ENCODE measurements at places on chromosomes 7 and 10.

GRCh38 chr7:122544463-122544862, 154.5 kb downstream of the RNF133 start:
- no peak for DNase-seq

DNA sequence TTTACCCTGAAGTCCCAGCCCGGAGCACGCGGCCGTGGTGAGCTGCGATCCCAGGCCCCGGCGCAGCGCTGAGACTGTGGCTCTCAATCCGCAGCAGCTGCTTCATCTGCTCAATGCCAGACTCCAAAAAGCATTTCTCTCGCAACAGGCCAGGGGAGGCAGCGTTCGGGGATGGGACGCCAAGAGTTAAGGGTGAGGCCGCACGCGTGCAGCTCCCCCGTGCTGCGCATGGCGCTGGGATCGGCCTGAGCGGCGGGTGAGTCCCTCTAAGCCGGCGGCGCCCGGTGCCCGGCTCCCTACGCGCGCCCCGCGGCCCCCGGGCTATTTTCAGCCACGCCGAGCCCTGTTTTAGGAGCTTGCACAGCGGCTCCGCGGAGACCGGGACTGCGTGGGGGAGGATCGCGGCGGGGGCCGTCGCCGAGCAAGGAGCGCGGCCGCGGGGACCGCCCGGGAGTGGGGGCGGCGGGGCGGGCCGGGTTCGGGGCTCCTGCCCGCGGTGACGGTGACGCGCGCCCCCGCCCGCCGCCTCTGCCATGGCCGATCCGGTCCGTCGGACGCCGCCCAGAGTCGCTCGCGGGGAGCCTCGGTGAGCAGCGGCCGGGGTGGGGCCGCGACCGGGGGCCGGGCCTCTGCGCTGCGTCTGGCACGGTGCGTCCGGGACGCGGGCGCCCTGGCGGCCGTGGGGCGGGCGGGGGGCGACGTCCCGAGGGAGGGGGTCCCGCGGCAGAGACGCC, 29.4 kb upstream of the JAKMIP3 start:
- DNase-seq, result no peak

DNA sequence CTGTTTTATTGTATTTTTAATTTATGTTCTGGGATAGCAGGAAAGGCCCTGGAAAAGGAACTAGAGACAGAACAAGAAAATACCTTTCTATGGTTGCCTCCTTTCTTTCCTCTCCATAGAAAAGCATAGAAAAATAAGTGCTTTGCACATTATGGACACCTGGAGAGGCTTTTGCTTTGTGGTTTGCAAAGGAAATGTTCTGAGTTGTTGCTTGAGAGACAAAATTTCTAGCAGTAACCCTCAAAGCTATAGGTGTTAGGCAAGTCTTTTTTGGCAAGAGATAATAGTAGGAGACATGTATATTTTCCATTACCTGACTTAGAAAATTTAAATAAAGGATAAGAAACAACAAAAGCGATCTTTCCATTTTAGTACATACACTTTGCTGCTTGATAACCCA, 378.6 kb upstream of the PRKCQ start:
- DNase-seq, result no peak

DNA sequence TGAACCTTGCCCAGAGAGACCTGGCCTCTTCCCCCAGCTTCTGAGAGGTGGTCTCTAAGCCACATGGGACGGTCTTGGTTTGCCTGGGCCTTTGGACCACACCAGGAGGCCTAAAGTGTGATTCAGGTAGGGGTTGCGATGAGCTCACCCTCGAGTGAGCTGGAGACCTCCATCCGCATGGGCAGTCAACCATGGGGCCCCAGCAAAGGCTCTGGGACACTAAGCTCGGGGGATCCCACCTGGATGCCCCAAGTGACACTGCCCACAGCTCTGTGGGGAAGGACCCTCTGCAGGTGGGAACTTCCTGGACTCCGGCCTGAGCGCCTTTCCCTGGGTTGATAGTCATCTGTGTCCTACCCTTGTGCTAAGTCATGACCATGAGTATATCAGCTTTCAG, 57.1 kb upstream of the FAM20C start:
- DNase-seq, result no peak

DNA sequence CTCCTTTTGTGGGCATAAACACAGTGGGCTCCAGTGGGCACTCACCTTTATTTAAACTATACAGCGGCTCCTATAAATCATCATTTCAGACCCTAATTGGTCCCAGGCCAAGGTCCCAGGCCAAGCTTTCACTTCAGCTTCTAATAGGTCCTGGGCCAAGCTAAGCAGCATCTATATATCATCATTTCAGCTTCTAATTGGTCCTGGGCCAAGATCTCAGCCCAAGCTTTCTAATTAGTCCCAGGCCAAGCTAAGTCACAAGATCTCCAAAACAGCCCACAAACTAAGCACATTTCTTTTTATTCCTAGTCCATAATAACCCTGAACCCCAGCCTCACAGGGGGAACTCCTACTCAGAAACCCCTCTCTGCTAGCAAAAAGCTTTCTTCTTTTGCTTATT, 47.1 kb downstream of the ZNF680 start:
- no peak for DNase-seq

GRCh38 chr10:74589226-74589673, 237.2 kb upstream of the KAT6B start:
- DNase-seq, result peak; percentile 97

DNA sequence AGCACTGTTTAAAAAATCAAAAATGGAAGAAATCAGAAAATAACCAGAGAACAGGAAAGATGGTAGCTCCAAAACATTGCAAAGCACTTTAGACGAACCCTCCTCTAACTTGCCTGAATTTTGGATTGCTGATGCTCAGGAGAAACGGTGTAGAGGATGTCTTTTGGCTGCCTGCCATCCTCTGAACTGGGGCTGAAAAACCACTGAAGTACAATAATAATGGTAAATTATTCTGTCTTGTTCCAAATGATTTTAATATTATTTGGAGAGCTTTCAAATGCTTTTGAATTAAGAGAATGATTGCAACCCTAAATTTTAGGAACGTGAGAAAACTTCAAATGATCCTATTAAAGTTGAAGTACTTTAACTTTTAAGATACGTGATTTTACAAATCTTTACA, 167.3 kb upstream of the SLC13A1 start:
- DNase-seq, result no peak

- no peak for DNase-seq
Measured at GRCh38 chr7:149196151-149196704, 882 bp downstream of the ZNF282 start.

GRCh38 chr7:48617993-48618392, 306.4 kb upstream of the CDC14C start:
- peak; percentile 11 for DNase-seq

DNA sequence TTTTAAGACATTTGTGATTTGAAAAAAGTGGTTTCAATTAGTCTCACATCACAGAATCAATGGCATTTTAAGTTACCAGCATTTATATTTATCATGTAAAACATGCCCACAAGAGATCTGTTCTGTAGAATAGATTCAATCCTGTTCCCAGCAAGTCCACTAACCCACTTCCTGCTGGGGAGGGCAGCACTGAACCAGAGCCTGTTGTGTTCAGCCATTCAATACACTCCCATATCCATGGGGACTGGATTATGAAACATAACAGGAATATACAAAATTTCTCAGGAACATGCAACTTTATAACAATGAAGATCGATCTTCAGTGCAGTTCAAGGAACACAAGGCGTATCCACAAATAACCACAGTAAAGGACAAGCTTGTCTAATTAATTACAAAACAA, 24.4 kb upstream of the ANK3 start:
- DNase-seq, result no peak

- no peak for DNase-seq
Measured at GRCh38 chr10:30705625-30706149, 76.1 kb upstream of the LYZL2 start.

GRCh38 chr7:151207315-151207714, 3.0 kb downstream of the H2BK1 start:
- no peak for DNase-seq

DNA sequence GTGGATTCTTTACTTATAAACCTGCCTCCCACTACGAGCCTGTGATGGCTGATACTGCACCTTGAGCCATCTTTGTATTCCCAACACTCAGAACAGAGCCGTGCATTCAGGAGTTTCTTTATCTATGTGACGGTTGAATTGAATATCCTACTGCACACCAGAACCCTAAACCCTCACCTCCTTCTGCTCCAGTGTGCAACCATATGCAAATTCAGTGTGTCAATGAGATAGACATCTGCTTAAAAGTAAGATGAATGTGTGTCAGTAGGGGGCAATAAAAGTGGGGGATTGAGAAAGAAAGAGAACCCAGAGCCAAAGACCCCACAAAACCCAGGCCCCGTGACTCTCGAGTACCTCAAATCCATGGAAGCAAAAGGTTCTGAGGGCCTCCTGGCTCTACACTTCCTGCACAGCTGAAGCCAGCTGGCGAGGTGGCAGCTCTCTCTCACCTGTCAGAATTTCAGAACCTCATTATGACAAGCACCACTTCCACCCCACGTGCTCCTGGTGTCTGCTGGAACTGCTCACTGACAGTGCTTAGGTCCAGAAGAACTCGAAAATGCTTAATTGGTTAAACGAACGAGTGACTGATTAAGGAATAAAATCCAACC, 143.3 kb upstream of the GPR26 start:
- no peak for DNase-seq

DNA sequence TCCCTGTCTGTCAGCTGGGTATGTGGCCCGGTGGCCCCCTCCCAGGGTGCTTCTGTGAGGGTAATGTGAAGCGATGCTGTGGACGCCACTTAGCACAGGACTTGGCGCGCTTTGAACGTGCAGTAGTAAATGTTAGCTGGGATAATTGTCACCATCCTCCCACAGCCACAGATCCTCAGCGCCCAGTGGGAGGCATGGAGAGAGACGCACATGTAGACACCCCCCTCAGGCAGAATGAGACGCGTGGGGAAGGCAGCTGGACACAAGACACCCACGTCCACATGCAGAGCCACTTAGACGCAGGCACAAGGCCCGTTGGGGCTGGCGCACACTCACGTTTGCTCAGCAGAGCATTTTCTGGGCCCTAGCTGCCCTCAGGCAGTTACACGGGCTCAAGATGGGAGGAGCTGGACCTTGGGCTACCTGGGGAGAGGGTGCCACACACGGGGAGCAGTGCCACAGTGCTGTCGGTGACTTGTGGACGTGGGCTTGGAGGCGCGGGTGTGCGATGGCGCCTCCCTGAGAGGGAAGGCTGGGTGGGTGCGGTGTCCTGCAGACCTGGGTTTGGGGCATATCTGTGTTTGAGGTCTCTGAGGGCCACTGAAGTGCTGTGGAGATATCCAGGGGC, 26.4 kb downstream of the ADCYAP1R1 start:
- no peak for DNase-seq

DNA sequence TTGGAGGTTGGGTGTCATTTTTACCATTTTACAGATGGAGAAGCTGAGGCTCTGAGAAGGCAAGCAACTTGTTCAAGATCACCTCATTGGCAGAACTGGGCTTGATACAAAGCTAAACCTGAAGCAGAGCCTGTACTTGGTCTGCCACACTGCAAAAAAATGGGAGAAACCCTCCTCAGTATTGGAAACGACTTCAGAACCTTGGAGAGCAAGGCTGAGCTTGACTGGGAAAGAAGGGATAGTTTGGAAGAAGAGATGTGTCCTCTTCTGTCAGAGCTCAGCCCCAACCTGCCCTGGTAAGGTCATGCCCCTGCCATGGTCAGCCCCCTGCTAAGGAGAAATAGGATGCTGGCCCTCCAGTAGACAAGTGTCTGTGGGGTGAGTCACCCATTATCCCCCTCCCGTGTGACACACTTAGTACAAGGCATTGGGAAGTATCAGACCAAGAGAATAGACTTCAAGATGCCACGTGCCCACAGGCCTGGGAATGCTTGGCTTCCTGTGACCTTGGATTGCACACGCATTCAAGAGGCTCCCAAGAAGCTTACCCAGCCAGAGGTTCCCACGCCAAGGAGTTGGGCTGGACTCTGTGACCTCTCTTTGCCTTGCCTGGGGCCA, 56.2 kb upstream of the SMNDC1 start:
- DNase-seq, result no peak

DNA sequence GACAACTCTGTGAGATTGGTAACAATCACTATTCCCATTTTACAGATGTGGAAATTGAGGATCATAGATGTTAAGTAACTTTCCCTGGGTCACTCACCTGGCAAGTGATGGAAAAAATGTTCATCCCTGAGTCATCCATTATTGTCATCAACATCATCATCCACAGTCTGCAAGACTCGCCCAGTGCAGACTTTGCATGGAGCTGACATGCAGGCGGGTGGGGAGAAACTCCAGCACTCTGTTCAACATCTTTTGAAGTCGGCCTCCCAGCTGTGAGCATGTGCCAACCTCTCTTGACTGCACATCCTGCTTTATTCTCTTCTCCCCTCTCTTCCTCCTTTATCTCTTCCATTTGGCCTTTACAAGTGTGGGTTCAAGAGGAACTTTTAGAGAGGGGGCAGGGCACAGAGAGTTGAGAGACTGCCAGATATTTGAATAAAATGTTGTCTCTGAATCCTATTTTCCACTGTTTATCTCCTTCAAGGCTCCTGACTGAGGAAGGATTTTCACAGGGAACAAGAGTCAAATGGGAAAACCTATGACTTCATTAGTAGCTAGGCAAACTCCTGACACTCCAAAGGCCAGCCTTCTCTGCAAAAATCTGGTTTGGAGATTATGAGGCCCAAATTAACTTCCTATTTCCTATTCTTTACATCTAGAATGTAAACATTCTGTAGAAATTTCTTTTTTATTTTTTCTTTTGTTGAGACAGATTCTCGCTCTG, 283.7 kb upstream of the PODXL start:
- DNase-seq, result no peak

DNA sequence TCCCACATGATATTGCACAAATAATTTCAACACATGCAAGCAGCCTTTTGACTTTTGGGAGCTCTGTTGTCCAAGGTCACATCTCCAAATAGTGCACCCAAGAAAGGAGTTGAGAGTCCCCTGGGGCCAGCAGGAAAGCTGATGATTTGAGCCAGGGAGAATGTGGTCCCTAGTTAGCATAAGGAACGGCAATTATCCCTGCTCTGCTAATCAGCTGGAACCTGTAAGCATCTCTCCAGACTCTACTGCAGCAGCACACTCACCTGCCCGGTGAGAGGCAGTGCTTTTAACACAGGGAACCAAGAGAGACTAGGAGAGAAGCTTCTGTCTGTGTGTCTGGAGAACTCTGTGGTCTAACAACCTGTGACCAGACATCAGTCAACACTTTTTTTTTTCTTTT, 17.0 kb downstream of the TRPV5 start:
- DNase-seq, result no peak

GRCh38 chr10:60606343-60607080, 171.8 kb upstream of the CDK1 start:
- DNase-seq, result no peak

DNA sequence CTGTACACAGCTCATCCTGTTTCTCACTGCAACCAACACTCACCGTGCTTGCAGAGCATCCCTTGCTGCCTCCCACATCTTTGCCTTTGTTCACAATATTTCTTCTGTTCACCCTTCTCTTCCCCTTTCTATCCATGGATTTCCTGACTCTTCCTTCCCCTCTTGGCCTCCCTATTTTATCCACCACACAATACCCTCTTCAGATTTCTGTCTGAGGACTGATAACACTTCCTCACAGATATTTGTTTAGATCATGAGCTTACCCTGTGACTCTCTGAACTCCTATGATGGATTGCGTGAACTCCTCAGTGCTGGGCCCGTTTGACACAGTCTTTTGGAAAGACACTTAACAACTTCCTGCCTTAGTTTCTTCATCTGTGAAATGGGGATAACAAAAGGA, 62.8 kb upstream of the GPR158 start:
- DNase-seq, result no peak

- DNase-seq, result no peak
Measured at GRCh38 chr7:1999278-1999984, 233.3 kb downstream of the MAD1L1 start.

- no peak for DNase-seq
Measured at GRCh38 chr7:20350996-20351692, 20.4 kb downstream of the ITGB8 start.

- DNase-seq, result no peak
Measured at GRCh38 chr7:101828301-101829020, 11.0 kb downstream of the CUX1 start.

- no peak for DNase-seq
Measured at GRCh38 chr7:100642534-100642907, 1.2 kb upstream of the TFR2 start.

Measured in NCI-H748 treated with DMSO at 0.1 percent for 48 hours (cell line).